ENCODE measurements at places on chromosomes 2 and 18.
A peak's percentile ranks its signal among the peaks of the same experiment; 100 is the strongest.

GRCh38 chr2:73987109-73987947 lies 2.6 kb downstream of the TET3 start:
- no peak for DNase-seq

- no peak for DNase-seq
Observed at GRCh38 chr2:172329416-172329773, 98.0 kb upstream of the ITGA6 start.

DNA sequence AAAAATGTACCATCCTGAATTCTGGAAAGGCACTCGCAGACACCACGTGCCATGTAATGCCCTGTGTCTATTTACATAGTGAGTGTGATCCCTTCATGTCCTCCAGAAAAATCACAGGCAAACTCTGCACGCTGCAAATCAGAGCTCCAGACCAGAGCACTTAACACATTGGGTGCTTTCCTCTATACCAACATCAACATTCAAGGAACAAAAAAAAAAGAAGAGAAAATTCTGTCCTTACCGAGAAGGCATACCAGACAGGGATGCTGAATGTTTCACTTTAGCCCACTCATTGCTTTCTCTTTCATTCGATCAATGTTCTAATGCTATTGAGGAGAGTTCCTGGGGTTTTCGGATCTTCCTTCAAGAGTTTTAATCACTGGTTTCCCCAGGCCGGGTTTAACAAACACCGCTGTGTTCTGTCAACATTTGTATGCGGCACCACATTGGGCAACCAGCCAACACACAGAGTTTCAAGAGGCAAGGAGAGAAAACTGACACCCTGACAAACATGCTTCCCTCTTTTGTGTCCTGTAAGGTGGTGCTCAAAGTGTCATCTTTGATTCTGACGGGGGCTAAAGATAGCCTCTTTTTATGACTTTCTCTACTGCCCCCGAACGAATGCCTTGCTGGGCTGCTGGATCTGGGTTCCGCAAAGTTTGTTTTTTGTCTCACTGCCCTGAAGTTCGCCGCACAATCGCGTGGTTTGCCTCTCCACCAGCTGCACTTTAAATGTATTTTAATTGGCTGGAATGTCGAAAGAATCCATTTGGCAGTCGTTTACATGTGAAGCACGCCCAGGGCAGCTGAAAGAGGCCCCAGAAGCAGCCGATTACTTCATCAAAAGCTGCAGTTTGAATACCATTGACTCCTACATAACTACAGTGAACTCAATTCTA lies 106.4 kb upstream of the NCKAP5 start:
- no peak for DNase-seq

- DNase-seq, result no peak
Observed at GRCh38 chr2:199490049-199490448, 32.3 kb upstream of the SATB2 start.

DNA sequence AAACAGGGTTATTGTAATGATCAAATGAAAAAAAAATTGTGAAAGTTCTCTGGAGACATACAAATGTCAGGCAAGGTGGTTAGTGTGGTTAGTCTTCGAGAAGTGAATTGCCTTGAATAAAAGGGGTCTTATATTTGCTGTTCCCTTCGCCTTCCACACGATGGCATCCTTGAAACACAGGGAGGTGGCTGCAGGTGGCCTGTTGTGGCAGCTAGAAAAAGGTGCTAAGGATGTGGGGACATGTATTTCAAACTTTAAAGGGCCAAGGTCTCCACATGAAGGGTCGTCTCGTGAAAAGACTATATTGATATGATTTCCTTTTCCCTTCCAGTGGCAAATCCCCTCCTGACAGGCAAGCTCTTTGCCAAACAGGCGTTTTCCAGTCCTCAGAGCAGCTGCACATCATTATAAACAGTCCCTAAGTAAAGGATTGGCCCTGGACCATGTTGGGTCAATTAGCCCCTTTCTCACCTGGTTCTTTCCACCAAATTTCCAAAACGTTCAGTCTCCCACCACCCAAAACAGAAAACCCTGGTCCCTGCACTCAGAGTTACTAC lies 68.5 kb downstream of the COPS8 start:
- DNase-seq, result peak; percentile 17

GRCh38 chr18:10265560-10266333 lies 188.7 kb upstream of the APCDD1 start:
- DNase-seq, result no peak

- DNase-seq, result no peak
Observed at GRCh38 chr2:63446658-63447057, 141.6 kb downstream of the WDPCP start.

GRCh38 chr2:27715318-27716210 lies 51.9 kb downstream of the SLC4A1AP start:
- no peak for DNase-seq

GRCh38 chr2:213002383-213002782 lies 149.0 kb downstream of the IKZF2 start:
- no peak for DNase-seq
